ENCODE measurements at places on chromosomes 2 and 18. TPM values are rescaled to one million over a fixed set of nuclear protein-coding genes. Genes with fewer than 3 reads are reported as not detected.

GRCh38 chr2:81714817-81715216 lies 1410.3 kb upstream of the LRRTM1 start:
- no peaks in the 10 kb centered on the region for H3K27me3 ChIP-seq
- DNase-seq = no peak
- H3K36me3 ChIP-seq = no peaks in the 10 kb centered on the region
- no peak overlapping the region for H3K27ac ChIP-seq
- H3K4me3 ChIP-seq = no peak overlapping the region

GRCh38 chr18:22542406-22542835 lies 124.7 kb upstream of the CTAGE1 start:
- DNase-seq = no peak
- H3K27me3 ChIP-seq = no peaks in the 10 kb centered on the region
- no peak overlapping the region for H3K27ac ChIP-seq
- H3K4me1 ChIP-seq = no peaks in the 10 kb centered on the region

- H3K4me1 ChIP-seq = no peaks in the 10 kb centered on the region
- no peaks in the 10 kb centered on the region for H3K36me3 ChIP-seq
- H3K4me3 ChIP-seq = no peak overlapping the region
- no peaks in the 10 kb centered on the region for H3K27me3 ChIP-seq
- DNase-seq = no peak
Observed at GRCh38 chr2:103669531-103669930, 907.7 kb downstream of the TMEM182 start.

DNA sequence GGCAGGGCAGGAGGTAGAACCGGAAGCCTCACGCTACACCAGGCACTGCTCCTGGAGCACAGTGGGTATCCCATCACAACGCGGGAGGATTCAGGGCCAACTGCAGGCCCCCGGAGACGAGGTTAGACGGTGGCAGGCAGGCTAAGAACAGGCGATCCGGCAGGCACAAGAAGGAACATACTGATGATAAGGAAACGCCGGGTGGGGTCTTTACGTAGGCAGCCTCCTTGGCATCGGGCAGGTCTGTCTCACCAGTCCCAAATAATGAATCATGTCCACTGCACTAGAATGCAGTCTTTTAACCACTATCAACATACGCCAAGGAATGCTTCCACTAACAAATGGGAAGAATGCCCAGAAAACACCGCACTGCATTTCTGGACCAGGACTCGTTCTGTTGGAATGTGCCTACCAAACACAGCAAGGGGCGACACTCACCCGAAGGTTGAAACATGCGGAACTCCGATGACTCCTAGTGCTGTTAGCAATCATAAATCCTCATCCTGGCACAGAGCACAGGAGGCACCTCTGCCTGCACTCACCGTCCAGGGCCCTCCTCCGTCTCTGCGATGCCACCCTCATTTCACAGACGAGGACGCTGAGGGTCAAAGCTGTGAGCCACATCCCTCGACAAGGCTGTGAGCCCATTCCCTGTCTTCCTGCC lies 35.2 kb downstream of the ZNF516 start:
- H3K4me1 ChIP-seq = no peaks in the 10 kb centered on the region
- H3K27ac ChIP-seq = no peak overlapping the region
- H3K4me3 ChIP-seq = no peak overlapping the region
- DNase-seq = no peak

- no peaks in the 10 kb centered on the region for H3K27me3 ChIP-seq
- H3K4me3 ChIP-seq = no peak overlapping the region
- no peaks in the 10 kb centered on the region for H3K4me1 ChIP-seq
- no peaks in the 10 kb centered on the region for H3K36me3 ChIP-seq
- no peak for DNase-seq
Observed at GRCh38 chr2:64003239-64003638, 16.0 kb downstream of the VPS54 start.

DNA sequence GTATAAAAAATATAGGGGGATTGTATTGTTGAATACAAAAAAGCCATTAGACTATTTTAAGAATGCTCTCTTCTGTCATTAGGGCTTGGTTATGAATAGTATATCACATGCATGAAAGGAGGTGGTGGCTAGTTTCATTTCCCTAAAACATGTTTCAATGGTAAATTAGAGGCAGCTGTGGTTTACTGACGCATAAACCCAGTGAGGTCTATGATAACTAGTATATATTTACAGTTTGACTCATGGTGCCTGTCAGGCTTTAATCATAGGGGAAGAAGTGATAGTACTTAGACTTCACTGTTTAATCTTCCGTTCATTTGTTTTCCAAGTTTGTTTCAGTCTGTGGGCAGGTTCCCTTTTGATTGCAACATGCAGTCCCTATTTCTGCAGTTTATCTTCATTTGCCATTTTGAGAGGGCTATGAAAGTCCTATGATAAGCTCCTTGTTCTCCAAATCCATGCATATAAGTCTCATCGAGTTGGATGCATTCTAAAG lies 55.1 kb upstream of the MAP4K3 start:
- no peaks in the 10 kb centered on the region for H3K27me3 ChIP-seq
- no peak overlapping the region for H3K4me3 ChIP-seq
- DNase-seq = no peak
- no peaks in the 10 kb centered on the region for H3K4me1 ChIP-seq
- H3K27ac ChIP-seq = no peak overlapping the region

DNA sequence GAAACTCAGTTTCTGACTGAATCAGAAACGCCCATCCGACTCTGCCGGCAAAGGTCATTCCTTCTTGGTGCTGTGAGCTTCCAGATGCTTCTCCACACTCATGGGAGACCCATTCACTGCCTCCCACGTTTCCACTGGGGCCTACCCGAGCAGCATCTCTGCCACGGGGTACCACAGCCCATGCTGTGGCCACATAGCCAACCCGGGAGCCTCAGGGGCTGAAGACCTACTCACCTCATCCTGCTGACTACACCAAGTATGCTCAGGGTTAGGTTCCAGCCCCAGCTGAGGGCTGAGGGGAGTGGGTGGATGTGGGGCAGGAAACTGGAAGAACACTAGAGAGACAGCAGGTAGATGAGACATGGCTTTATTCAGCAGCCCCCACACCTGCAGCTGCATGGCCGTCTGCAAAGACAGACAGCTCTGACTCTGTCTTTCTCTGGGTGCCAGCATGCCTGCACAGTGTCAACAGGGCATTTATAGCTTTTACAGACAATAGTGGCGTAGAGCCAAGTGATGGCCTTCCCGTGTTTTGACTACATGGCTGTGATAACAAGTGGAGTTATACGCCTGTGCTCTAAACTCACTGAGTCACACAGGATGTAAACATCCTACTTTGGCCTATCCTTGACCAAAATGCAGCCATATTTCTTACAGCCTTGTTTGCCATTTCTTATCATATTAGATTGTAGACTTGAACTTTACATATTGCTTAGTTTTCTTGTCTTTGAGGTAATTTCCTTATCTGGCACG lies 16.5 kb upstream of the KLHL23 start:
- no peaks in the 10 kb centered on the region for H3K4me1 ChIP-seq
- H3K27me3 ChIP-seq = no peaks in the 10 kb centered on the region
- H3K4me3 ChIP-seq = no peak overlapping the region
- no peak overlapping the region for H3K27ac ChIP-seq

DNA sequence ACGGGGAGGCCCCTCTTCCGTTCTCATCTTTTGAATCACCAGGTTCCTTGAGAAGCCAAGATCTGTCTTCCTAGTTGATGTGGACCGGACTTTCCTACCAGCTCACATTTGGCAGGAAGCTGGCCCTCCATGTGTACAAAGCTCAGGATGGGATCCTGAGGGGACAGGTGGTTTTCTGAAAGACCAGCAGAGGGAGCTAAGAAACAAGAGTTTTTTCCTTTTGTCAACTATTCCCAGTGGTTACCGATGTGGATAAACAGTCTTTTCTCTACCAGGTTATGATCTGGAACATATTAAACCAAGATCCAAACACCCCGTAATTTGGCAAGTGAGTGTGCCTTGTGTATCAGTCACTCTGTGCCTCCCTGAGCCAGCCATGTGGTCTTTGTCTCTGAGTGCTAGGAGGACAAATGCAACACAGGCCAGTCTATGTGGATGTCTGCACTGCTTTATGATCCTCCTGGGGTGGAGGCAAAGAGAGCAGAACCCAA lies 25.1 kb upstream of the ARHGAP25 start:
- peaks cover 10% of the 10 kb centered on the region for H3K4me1 ChIP-seq
- peak overlapping the region; percentile 24 for H3K27ac ChIP-seq
- H3K36me3 ChIP-seq = no peaks in the 10 kb centered on the region
- DNase-seq = peak; percentile 29

- H3K4me3 ChIP-seq = no peak overlapping the region
- no peak overlapping the region for H3K27ac ChIP-seq
- no peaks in the 10 kb centered on the region for H3K36me3 ChIP-seq
- no peaks in the 10 kb centered on the region for H3K27me3 ChIP-seq
Observed at GRCh38 chr18:48905513-48905912, 45.3 kb downstream of the SMAD7 start.

DNA sequence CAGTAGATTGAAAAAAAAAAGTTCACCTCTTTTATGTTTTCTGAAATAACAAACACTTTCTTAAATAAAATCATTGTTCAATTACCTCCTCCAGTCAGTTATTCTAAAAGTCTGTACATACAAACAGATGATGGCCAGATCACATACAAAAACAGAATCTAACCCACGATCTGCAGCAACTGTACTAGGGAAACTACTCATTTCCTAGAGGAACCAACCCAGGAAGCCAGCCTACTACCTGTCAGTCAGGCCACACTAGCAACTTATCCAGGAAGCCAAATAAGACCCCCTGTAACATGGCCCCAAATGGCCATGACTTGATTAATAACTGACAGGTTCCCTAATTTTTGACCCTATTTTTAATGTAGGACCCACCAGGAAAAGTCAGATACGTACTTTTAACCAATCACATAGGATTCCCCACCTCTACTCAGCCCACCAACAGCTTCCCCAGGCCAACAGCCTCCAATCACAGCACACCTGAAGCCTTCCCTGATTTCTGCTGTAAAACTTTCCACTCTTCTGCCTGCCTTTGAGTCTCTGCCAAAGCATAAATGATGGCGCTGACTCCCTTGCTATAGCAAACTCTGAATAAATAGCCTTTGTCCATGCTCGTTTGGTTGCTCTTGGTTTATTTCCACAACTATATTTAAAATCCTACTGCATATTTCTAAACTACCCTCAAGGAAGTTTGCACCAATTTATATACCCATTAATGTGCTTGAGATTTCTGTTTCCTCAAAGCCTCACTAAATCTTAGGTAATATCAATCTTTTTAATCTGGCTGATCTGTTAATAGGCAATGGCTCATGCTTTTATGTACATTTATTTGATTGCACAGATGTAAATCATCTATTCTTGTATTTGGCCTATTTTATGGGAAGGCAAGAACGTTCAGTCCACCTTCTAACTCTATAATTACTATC lies 486.4 kb downstream of the FBXO15 start:
- H3K27me3 ChIP-seq = no peaks in the 10 kb centered on the region
- H3K4me3 ChIP-seq = no peak overlapping the region
- no peak for DNase-seq
- no peak overlapping the region for H3K27ac ChIP-seq
- H3K36me3 ChIP-seq = no peaks in the 10 kb centered on the region

- no peaks in the 10 kb centered on the region for H3K27me3 ChIP-seq
- H3K36me3 ChIP-seq = no peaks in the 10 kb centered on the region
- no peak overlapping the region for H3K4me3 ChIP-seq
- no peak for DNase-seq
- no peak overlapping the region for H3K27ac ChIP-seq
Observed at GRCh38 chr2:122683018-122683417, 927.6 kb downstream of the TSN start.

CHRND gene
- total RNA-seq = not detected

CRYGC gene
- not detected for total RNA-seq

TRIM43 gene
- not detected for total RNA-seq

KCNS3 gene
- total RNA-seq = not detected

Measured in CD4-positive, alpha-beta memory T cell (primary cell).